Sigmoid colon (tissue), 7 donors: ENCODE measurements at places on chromosomes 11 and 22.

DNA sequence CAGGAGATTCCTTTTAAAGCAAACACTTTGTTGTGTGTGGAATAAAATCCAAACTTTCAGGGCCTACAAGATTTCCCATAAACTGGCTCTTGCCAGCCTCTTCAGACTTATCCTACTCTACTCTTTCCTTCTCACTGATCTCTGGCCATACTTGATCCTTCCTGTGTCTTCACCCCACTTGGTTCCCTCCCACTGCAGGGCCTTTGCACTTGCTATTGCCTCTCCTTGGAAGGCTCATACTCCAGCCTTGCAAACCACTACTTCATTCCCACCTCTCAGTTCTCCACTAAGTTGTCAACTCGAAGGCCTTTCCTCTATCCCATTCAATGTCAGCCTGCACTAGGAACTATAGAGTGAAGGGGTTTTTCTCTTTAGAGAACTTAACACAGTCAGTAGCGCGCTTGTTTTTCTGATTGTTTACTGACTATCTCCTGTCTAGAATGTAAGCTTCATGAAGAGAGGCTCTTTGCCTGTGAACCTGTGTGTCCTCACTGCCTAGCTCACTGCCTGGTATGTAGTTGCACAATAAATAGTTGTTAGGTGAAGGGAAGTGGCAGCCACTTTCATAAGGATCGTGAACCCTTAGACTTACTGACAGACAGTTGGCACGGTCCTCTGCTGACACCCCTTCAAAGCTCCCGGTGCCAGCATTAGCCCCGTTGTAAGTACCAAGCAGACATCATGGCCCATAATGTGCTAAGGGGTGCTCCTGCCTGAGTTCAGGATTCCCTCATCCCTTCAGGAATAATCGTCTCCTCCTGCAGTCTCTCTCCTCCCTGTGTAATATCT, 833 bp upstream of the ME3 start:
- no peaks in the 10 kb centered on the region for H3K27me3 ChIP-seq
- H3K27ac ChIP-seq = peak overlapping the region; percentile 91
- no peaks in the 10 kb centered on the region for H3K36me3 ChIP-seq
- H3K4me1 ChIP-seq = no peaks in the 10 kb centered on the region

DNA sequence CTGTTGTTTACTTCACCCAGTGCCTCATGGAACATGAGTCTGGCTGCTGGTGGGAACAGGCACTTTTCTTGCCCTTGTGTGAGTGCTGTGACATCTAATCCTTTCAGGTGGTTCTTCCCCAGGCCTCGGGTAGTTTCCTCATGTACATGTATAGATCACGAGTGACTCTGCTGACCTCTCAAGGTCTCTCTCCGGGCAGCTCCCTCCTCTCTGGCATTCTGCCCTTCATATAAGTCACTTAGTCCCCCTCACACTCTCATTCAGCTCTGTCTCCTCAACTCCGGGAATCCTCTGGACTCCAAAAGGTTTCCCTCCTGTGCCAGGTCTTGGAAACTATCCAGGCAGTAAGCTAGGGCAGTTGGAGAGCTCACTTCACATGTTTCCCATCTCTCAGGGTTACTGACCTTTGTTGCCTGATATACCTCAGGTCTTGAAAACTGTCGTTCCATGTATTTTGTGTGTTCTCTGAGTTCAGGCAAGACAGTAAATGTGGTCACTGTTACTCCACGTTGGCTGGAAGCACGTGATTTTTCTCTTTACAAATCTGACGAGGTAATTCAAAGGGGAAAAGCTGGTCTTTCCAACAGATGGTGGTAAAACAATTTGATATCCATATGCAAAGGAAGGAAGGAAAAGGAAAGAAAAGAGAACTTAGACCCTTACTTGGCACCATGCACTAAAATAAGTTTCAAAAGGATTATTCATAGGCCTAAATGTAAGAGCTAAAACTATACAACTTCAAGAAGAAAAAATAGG, 40.5 kb upstream of the PITPNB start:
- H3K4me1 ChIP-seq = peaks cover 11% of the 10 kb centered on the region
- no peak overlapping the region for H3K27ac ChIP-seq
- H3K4me3 ChIP-seq = no peak overlapping the region
- H3K27me3 ChIP-seq = no peaks in the 10 kb centered on the region
- no peaks in the 10 kb centered on the region for H3K36me3 ChIP-seq

DNA sequence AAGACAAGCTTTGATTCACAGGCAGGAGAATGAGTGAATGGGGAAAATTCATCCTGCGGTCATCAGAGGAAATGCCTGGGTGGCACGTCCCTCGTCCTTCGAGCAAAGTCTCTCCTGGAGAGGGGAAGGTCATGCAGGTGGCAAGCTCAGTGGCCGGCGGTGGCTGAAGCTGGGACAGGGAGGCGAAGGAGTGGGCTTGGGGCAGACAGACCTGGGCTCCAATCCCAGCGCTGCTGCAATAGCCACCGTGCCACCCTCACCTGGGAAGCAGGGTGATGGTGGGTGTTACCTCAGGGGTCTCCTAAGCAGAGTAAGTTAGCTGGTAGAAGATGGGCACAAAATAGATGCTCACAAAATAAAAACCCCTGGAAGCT, 22.4 kb upstream of the CACNG2 start:
- no peaks in the 10 kb centered on the region for H3K36me3 ChIP-seq
- peak; percentile 39 for DNase-seq
- no peak overlapping the region for H3K4me3 ChIP-seq
- no peak overlapping the region for H3K27ac ChIP-seq
- H3K27me3 ChIP-seq = no peaks in the 10 kb centered on the region

DNA sequence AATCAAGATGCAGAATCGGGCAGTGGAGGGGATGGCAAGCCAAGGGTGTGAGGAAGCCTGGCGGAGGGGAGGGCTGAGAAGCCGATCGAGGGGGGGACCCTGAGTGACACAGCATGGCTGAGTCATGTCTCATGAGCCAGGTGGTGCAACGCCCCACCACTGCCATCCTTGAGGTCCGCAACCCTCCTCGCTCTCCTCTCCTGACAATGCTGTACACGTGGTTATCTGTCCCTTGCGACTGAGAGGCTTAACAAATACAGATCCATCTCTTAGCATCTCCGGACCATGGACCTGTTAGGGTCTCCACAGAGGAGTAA, 14.2 kb downstream of the SLC22A12 start:
- H3K4me1 ChIP-seq = peaks cover 5% of the 10 kb centered on the region
- H3K4me3 ChIP-seq = no peak overlapping the region
- H3K36me3 ChIP-seq = no peaks in the 10 kb centered on the region
- DNase-seq = no peak

DNA sequence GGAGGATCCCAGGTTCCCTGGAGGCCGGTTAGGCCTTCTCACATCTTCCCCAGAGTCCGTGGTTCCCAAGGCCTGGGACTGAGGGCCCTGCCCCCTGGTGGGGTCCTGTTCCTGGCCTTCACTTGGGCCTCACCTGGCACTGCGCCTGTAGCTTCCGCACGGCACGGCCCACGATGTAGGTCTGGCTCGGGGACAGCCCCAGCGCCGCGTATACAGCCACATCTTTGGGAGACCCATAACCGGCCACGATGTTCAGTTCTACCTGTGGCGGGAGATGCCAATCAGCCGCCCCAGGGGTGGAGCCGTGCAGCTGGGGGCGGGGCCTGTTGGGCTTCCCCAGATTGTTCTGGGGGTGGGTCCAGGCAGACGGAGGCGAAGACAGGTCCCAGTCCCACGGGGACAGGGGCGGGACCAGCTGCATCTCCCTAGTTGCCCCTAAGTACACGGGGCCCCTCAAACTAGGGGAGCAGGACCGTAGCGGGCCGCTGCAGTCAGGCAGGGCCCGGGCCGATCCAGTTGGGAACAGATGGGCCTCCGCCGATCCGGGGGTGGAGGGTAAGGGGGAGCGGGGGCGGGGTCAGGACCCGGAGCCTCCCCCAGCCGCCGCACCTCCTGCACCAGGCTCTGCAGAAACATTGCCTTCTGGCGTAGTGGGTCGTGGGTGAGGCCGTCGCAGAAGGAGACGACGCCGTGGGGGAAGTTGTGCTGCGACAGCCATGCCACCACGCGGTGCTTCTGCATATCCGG, 10.1 kb downstream of the AIP start:
- DNase-seq = peak; percentile 65
- no peaks in the 10 kb centered on the region for H3K4me1 ChIP-seq
- peaks cover 55% of the 10 kb centered on the region for H3K36me3 ChIP-seq
- H3K4me3 ChIP-seq = no peak overlapping the region
- no peaks in the 10 kb centered on the region for H3K27me3 ChIP-seq
- H3K27ac ChIP-seq = no peak overlapping the region

- H3K4me3 ChIP-seq = no peak overlapping the region
- H3K36me3 ChIP-seq = no peaks in the 10 kb centered on the region
- no peak for DNase-seq
- no peaks in the 10 kb centered on the region for H3K4me1 ChIP-seq
- H3K27me3 ChIP-seq = no peaks in the 10 kb centered on the region
- no peak overlapping the region for H3K27ac ChIP-seq
Observed at GRCh38 chr11:14273895-14274294, 85.1 kb downstream of the RRAS2 start.

- DNase-seq = peak; percentile 80
- no peaks in the 10 kb centered on the region for H3K27me3 ChIP-seq
- H3K27ac ChIP-seq = peak overlapping the region; percentile 67
- H3K4me1 ChIP-seq = peaks cover 10% of the 10 kb centered on the region
- H3K36me3 ChIP-seq = no peaks in the 10 kb centered on the region
- H3K4me3 ChIP-seq = peak overlapping the region; percentile 55
Observed at GRCh38 chr11:40293655-40294348, 1165.7 kb downstream of the LRRC4C start.

- H3K4me1 ChIP-seq = peaks cover 4% of the 10 kb centered on the region
- no peak overlapping the region for H3K27ac ChIP-seq
- no peak for DNase-seq
- H3K36me3 ChIP-seq = peaks cover 86% of the 10 kb centered on the region
- H3K27me3 ChIP-seq = no peaks in the 10 kb centered on the region
Observed at GRCh38 chr22:20803696-20804324, 29.9 kb downstream of the SERPIND1 start.

DNA sequence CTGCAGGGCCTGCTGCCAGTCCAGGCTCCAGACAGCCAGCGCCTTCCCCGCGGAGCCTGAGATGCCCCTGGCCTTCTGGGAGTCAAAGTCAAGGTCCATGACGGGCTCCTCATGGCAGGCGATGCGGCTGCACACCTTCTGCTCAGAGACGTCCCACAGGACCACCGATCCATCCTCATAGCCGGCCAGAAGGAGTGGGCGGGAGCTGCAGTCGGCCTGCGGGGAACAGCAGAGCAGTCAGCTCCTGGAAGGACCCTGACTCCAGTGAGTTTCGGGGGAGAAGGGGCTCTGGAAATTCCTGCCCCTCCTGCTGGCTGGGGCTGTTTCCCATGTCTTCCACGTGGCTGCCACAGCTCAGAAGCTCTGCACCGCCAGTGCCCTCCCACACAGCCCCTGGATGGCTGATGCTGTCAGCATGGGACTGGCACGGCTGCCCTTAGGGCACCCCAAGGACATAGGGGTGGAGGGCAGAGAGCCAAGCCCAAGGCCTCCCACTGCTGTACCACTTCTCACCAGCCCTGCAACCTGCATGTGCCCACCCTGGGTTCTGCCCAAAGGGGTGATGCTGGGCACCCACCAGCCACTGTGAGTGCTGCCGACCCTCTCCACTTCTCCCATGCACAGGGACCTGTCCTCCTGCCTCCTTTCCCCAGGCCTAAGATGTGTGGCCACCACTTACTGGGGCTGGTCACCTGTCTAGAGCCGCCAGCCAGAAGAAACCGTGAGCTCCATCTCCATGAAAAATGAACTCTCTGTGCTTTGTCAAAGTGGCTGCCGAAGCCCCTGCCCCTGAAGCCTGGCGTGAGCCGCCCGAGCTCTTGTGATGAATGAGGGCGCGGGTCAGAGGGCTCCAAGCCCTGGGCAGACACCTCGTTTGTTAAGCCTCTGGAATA, 41.7 kb downstream of the TBX1 start:
- no peak for DNase-seq
- no peak overlapping the region for H3K4me3 ChIP-seq
- H3K36me3 ChIP-seq = no peaks in the 10 kb centered on the region
- H3K27ac ChIP-seq = no peak overlapping the region
- H3K4me1 ChIP-seq = no peaks in the 10 kb centered on the region

- no peak overlapping the region for H3K4me3 ChIP-seq
- H3K27me3 ChIP-seq = no peaks in the 10 kb centered on the region
- H3K36me3 ChIP-seq = peaks cover 30% of the 10 kb centered on the region
- H3K4me1 ChIP-seq = no peaks in the 10 kb centered on the region
- no peak for DNase-seq
Observed at GRCh38 chr11:44127130-44127529, 31.7 kb downstream of the EXT2 start.

GRCh38 chr11:20670932-20671403, 1.6 kb downstream of the NELL1 start:
- H3K4me1 ChIP-seq = peaks cover 13% of the 10 kb centered on the region
- no peak overlapping the region for H3K4me3 ChIP-seq

GRCh38 chr11:789943-790342, at the start of gene CEND1:
TSS of gene CEND1 (minus strand) at chr11:790090. CDS start at chr11:788576, 1,514 bp downstream.
- peaks cover 46% of the 10 kb centered on the region for H3K27me3 ChIP-seq
- no peak within 1 kb of the TSS for H3K4me3 ChIP-seq
- H3K36me3 ChIP-seq = peaks cover 12% of the 10 kb centered on the region
- no peak within 1 kb of the TSS for H3K27ac ChIP-seq
- no peak for DNase-seq
- peaks cover 12% of the 10 kb centered on the region for H3K4me1 ChIP-seq

GRCh38 chr11:108559340-108559739, 34.2 kb downstream of the EXPH5 start:
- H3K36me3 ChIP-seq = no peaks in the 10 kb centered on the region
- H3K4me3 ChIP-seq = no peak overlapping the region
- H3K4me1 ChIP-seq = no peaks in the 10 kb centered on the region
- H3K27ac ChIP-seq = no peak overlapping the region
- H3K27me3 ChIP-seq = no peaks in the 10 kb centered on the region

GRCh38 chr11:9625162-9625561, 38.7 kb upstream of the SWAP70 start:
- H3K27ac ChIP-seq = no peak overlapping the region
- no peak overlapping the region for H3K4me3 ChIP-seq
- no peaks in the 10 kb centered on the region for H3K4me1 ChIP-seq
- H3K27me3 ChIP-seq = no peaks in the 10 kb centered on the region
- H3K36me3 ChIP-seq = no peaks in the 10 kb centered on the region
